ENCODE measurements at places on chromosomes 11 and 22.

GRCh38 chr11:120181376-120181975, 29.4 kb upstream of the OAF start:
- DNase-seq = no peak

DNA sequence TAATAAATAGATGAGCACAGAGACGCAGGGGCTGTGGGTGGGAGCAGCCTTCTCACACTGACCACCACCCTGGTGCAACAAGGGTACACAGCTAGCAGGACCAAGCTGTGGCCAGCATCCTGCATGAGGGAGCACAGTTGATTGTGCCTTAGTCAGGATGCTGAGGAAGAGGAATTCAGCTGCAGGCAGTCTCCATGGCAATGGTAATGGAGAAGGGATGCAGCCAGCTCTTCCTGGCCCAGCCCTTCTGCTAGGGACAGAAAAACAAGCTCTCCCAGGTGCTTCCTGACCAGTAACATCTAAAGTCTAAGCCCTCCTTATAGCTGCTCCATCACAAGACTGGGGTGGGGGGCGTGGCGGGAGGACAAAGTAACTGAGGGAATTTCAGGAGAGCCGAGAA, 363.5 kb downstream of the BUD13 start:
- DNase-seq = no peak

GRCh38 chr22:45491841-45492240, 10.8 kb upstream of the FBLN1 start:
- DNase-seq = no peak

GRCh38 chr11:74744277-74744676, 4.4 kb upstream of the RNF169 start:
- DNase-seq = no peak

DNA sequence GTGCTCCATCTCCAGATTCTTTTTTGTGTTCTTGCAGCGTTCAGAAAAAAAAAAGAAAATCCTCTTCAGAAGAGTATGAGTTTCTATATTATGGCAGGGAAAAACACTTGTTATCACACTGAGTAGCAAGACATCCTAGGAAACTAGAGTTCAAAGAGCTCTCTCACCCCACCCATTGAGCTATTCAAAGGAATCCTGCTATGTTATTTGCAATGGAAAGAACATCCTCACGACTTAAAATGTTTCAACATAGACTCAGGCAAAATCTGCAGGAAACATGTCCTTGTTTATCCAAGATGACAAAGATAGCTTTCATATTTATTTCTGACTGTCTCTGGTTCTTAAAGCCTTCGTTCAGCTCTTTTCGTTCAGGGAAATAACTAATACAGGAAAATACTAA, 331.6 kb upstream of the ANO5 start:
- DNase-seq = no peak

- peak; percentile 82 for DNase-seq
Observed at GRCh38 chr22:46084943-46085827, 65.1 kb upstream of the PPARA start.

DNA sequence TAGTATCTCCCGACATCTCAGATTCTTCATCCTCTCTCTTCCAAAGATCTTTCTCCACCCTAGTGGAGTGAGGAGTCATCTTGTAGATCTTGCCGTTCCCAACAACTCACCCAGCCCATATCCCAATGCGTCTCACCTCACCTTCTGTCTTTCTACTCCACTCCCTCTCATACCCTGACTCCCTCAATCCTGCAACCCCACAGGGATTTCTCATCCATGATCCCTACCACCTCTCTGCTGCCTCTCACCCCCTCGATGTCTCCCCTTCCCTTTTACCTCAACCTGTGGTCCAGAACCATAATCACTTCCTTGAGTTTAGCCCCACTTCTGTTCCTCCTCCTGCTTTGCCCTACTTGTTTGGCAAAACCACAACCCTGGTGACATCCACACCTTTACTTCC, 41.7 kb downstream of the OTOG start:
- DNase-seq = no peak

DNA sequence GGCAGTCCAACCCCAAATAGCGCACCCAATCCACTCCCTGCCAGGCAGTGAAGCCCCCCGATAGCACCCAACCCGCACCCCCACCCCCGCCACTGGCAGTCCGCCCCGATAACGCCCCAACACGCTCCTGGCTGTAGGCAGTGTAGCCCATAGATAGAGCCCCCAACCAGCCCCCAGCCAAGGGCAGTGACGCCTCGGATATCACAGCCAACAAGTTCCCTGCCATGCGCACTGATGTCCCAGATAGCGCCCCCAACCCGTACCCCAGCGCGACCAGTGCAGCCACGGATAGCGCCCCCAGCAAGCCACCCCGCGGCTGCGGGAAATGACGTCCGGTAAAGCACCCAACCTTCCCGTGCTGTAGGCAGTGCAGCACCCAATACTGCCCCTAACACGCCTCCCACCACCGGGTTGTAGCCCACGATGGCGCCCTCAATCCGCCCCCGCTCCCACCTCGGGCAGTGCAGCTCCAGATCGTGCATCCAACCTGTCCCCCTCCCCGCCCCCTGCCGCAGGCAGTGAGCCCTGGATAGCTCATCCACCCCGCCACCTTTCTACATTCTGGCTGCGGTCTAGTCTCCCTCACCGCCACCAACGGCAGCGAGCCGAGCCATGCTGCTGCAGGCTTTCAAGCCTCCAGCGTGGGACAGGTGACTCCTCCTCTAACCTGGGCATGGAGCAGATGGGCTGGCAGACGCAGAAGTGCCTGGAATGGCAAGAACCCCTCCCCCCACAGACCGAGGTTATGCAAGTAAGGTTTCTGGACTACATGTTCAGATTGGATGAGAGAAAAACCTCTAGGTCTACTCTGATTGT, 625 bp downstream of the RFPL2 start:
- no peak for DNase-seq

DNA sequence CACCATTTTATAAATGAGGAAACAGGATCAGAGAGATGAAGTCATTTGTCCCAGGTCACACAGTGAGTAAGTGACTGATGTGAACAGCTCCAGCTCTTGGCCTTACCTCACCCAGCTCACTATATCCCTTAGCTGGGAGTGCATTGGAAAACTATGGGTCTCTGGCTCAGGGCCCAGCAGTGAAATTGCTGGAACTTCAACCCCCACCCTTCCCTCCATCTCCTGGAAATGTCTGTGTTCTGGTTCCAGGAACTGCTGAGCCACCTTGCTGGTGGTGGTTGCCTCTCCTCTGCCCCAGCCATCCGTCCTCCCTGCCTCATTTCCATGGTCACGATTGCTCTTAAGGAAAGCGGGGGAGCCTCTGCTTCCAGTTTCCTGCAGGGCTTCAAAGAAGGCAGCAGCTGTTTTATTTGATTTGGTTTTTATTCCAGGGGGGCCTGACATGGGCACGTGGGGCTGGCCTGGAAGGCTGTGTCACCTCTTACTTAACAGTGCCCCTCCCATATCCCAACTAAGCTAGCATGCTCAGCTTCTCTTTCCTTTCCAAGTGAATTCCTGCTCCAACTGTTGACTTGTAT, 46.2 kb upstream of the CSTF3 start:
- no peak for DNase-seq

- no peak for DNase-seq
Observed at GRCh38 chr11:107791343-107792048, 67.1 kb downstream of the SLC35F2 start.

DNA sequence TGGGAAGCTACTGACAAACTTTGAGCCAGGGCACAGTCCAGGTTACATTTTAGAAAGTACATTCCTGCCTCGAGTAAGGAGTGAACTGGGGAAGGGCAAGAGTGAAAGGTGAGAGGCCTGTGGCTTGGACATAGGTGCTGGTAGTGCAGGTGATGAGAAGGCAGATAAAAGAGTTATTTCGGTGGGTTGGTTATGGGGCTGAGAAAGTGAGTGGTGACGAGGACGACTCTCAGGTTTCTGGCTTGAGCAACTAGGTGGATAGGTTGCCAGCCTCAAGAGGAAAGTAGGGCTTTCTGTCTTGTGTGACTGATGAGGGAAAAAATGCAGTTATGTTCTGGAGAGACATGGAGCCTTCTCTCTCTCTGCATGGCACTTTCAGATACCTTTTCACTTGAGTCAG, 3.7 kb downstream of the POLR2F start:
- DNase-seq = no peak

GRCh38 chr11:134069426-134070341, 812 bp downstream of the JAM3 start:
- DNase-seq = no peak

GRCh38 chr11:73854680-73855079, 22.0 kb downstream of the COA4 start:
- DNase-seq = no peak

GRCh38 chr11:20054584-20054983, 105.7 kb downstream of the DBX1 start:
- DNase-seq = no peak

DNA sequence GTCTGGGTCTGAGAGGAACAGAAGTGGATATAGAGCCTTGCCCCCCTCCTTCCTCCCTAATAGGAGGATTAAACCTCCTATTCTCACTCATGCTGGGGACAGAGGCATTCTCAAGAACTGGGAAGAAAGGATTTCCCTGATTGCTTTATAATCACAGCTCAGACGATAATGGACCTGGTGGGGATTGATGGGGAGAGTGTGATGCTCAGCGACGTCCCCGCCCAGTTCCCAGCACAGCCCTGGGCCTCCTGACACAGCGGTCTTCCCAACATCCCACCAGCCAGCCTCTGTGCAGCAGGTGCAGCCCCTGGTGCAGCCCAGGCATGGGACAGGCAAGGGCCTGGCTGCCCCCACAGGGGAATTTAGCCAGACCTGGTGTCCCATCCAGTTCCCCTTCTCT, 28.4 kb downstream of the TRIM29 start:
- no peak for DNase-seq

DNA sequence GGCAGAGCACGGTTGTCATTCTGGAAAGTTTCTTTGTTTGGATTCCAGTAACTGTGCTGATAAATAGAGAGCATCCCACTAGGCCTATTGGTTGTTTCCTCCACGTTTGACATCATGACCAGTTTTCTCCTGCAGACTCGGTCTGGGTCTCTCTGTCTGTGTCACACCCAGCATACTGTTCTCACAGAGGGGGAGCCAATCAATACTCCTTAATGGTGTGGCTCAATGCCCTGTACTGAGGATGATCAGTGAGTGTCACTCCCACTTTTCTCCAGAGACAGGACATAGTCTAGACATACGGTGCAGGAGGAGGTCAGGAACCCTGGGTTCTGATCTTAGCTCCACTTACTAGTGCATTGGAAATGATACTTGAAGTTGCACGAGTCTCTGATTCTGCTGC, 88.2 kb upstream of the BLID start:
- DNase-seq = no peak

- no peak for DNase-seq
Observed at GRCh38 chr11:73246303-73246702, 25.8 kb upstream of the P2RY6 start.

DNA sequence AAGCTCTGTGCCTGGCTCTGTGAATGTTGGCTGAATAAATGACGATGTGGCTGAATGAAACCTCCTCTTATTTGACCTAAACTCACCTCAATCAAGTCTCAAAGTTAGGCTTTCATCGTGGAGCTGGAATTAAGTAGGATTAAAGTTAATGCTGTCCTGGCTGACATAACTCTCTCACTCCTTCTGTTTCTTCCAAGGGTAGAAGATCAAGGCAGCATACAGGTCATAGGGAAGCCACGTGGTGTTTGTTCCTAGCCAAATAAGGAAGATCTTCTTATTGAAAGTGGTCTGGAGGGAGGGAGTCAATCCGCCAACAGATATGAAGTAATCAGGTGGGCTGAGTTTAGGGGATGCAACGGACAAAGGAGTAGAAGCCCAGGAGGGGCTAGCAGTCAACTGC, 59.5 kb downstream of the TRIM29 start:
- DNase-seq = no peak

GRCh38 chr22:48949375-48950149, 878.1 kb downstream of the BRD1 start:
- no peak for DNase-seq

GRCh38 chr22:35914665-35915476, 113.8 kb downstream of the RBFOX2 start:
- DNase-seq = peak; percentile 61

DNA sequence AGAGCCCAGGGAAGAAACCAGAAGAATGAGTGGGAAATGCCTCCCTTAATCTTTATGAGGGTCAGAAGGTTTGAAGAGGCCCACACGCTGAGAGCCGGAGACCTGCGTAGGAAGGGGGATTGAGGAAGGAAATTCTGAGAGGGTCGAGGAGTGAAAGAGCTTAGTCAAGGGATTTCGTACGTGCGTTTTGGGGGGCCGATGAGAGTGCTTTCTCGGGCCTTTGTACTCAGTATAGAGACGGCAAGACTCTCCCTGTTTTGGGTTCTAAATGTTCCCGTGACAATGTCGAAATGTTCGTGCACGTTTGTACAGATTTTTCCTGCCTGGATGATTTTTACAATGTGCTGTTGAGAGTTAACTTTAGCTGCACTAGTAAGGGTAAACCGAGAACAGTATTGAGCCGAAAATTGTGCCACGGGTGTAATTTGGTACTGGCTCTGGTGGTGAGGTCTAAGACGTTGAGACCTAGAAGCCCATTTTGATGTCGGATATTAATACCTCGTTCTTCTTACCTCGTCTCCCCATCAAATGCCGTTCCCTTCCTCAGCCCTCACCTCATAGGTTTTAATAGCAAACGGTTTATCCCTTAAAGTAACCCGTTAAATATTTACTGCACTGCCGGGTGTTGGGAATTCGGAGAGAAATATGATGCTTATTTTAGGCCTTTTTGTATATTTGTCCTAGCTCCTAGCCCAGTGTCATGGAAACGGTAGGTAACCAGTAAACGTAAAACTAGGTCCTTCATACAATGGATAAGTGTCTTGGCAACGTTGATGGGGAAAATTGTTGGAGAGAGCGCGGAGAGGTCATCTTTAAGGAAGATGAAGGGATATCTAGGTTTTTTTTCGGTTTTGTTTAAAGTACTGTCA, 734 bp downstream of the C11orf58 start:
- no peak for DNase-seq

DNA sequence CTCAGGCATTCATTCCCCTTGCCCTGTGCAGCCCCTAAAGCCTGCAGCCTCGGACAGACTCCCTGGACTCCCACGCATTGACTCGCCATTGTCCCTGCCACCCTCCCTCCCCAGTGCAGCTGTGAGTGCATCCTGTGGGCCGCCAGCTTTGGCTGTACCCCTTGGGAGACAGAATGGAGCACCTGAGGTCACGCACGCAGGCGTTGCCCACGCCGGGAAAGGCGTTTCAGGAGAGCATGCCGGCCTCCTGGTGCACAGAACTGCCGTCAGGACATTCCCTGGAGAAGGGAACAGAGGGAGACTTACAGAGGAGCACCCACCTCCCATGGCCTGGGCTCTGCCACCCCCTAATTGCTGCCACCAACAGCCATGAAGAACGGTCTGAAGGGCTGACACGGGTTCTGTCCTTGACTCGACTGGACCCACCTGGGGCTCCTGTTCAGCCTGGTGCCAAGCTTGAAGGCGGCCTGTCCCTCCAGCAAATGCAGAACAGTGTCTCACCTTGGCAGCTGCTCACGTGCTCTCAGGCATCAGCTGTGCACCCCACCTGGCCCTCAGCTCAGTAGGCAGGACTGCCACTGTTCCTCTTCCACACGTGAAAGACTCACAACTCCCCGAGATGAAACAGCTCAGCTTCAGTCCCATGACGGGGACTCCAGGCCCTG, 503.8 kb downstream of the BRD1 start:
- no peak for DNase-seq

GRCh38 chr11:92253945-92254344, 29.3 kb downstream of the FAT3 start:
- DNase-seq = no peak

GRCh38 chr22:41491374-41492100, 22.6 kb downstream of the ACO2 start:
- DNase-seq = no peak
